ENCODE measurements at places on chromosomes 6 and 20.

- no peak for DNase-seq
These were observed 637.1 kb upstream of the CITED2 start for GRCh38 chr6:140011537-140011936.

- DNase-seq, result peak; percentile 22
These were observed 81.0 kb downstream of the GPX5 start for GRCh38 chr6:28606424-28607391.

- no peak for DNase-seq
These were observed 133.1 kb downstream of the ALDH8A1 start for GRCh38 chr6:134816780-134817179.

DNA sequence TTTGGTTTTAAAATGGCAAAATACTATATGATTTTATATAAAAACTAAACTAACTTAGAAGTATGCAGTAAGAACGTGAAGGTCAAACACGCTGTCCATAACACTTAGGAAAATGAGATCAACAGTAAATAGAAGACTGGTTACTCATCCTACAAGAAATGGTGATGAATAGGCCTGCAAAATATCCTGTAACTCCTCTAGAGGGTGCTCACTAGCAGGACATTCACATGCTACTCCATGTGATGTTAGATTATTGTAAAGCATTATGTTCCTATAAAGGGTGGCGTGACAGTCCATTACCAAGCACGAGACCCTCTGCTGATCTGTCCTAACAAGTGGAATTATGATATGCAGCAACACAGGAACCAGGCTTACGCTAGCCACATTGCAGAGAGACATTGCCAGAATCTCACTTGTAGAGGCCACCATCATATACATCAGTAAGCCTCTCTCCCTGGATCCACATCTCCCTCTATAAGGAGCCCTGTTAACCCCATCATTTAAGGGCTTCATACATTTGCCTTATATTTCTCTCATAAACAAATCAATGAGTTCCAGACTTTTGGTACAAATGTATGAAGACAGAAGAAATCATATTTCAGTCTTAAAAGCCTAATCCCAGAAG is 18.0 kb upstream of the DEFB129 start:
- DNase-seq, result no peak

DNA sequence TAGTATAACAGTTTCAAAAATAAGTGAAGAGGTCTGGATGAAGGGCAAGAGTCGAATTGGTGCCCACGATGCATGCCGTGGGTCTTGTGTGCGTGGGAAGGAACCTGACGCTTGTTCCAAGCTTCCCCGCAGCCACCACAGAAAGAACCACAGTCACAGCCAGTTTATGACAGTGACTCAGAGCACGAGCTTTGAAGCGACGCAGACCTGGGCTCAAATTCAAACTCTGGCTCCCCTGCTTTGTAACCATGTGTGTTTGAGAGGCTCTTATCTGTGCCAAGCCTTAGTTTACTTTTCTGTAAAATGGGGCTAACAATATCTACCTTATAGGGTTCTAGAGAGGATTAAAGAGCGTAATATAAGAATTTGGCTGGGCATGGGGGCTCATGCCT is 65.5 kb downstream of the SYNJ2 start:
- no peak for DNase-seq

- DNase-seq, result no peak
These were observed 16.9 kb downstream of the LAMA5 start for GRCh38 chr20:62350098-62350628.

DNA sequence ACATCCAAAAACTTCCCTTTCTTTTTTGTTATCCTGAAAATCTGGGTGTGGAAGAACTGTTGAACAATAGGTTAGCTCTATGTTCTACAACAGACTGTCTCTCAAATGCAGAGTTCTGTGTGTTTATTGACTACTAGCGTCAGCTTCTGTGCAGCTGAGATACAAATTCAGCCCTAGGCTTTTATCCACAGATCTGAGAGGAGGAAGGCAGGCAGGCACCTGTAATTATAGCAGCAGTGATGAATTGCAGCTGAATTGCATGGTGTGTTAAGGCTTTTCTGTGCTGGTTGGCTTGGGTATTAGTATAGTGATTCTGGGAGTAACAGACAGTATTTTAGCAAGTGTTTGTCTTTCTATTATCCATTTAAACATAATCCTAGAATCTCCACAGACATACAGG is 24.4 kb downstream of the GRIK2 start:
- no peak for DNase-seq

DNA sequence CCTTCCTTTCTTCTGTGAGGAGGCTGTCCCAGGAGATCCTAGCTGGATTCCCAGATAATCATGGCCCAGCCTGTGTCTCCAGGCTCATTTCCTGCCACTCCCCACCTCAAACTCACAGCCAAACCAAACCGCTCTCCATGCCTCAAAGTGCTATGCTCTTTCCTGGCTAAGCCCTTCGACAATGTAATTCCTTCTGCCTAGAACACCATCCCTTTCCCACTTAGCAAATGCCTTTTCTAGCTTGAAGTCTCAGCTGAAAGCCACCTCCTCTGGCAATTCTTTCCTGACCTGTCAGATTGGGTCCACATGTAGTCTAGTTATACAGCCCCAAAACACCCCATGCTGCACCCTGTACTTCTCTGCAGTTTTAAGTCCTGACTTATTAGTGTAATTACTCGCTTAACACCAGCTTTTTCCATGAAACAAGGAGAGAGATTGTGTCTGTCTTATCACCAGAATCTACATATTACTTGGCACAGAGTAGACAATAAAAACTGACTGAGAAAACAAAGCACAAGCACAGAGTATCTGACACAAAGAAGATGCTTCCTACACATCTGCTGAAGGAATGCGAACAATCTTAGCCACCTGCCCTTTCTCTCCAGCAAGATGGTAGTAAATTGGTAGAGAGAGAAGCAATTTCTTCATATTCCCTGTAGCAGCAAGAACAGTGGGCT is 5.4 kb downstream of the TRIM26 start:
- no peak for DNase-seq

- DNase-seq, result no peak
These were observed 92.7 kb downstream of the AGPAT4 start for GRCh38 chr6:161181121-161181520.

- DNase-seq, result no peak
These were observed 162.4 kb downstream of the DST start for GRCh38 chr6:56480246-56480645.

DNA sequence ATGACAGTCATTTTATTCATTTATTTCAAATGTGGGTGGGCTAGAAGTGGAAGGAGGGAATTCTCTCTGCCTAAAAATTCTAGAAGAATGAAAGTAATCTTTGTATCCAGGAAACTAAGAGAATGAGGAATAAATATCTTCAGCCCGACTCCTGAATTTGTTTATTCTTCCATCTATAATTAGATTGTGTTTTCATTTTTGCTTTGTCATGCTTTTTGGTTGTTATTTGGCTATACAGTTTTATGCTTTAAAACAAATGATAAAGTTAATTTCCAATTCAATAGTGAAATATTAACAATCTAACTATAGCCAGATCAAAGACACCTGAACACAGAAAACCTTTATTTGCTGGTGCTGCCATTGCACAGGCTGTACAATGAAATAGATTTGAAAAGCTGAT is 521.3 kb downstream of the KIF16B start:
- DNase-seq, result no peak

- DNase-seq, result no peak
These were observed 5.7 kb downstream of the MAPK13 start for GRCh38 chr6:36136034-36136433.

Measured in T-helper 1 cell (primary cell).